Activated T-helper 1 cell treated with anti-CD3 and anti-CD28 coated beads, Interleukin-2, amount 50 U/mL, for 16 hours (primary cell): ENCODE measurements at places on chromosomes 1 and 21.
A peak's percentile ranks its signal among the peaks of the same experiment; 100 is the strongest.

GRCh38 chr21:35048183-35048601 is 910 bp downstream of the RUNX1 start:
- DNase-seq, result peak; percentile 19

DNA sequence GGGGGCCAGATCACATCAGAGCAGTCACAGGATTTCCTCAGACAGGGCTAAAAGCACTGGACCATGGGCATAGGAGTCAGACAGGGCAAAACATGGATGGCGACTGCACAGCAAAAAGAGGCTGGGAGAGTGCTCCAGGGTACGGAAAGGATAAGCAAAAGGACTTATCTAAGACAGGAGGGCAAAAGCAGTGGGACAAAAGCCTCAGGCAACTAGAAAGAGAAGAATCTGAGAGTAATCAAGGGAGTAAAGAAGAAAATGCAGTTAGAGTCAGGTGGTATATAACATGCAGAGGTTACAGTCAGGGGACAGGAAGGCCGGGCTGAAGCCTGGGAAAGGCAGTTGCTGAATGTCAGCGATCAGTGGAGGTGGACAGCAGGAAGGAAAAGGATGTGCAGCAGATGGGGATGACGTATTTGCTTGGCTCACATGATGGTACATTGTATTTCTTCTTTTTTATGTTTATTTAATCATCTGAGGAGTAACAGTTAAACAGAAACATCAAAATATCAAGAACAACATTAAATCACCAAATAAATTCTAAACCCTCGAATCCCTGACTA is 63.1 kb upstream of the CNN3 start:
- no peak for DNase-seq

- DNase-seq, result no peak
Observed at GRCh38 chr1:232988572-232989040, 38.2 kb downstream of the NTPCR start.

DNA sequence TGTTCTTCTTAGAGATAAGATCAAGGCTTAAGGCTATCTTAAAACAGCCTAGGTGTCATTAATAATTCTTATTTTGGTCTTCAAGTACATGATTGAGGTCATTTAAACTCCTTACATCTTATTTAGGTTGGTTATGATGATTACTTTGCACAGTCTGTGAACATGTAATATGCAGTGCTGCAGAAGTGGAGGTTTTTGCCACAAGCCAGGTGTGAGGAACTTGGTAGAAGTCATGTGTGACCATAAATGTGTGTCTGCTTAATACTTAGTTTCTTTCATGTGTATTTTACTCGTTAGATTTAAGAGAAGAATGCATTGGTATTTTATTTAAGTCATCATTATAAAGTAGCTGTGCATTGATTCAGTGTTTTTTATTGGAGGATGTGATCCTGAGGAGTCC is 10.1 kb downstream of the ATG4C start:
- DNase-seq, result no peak

DNA sequence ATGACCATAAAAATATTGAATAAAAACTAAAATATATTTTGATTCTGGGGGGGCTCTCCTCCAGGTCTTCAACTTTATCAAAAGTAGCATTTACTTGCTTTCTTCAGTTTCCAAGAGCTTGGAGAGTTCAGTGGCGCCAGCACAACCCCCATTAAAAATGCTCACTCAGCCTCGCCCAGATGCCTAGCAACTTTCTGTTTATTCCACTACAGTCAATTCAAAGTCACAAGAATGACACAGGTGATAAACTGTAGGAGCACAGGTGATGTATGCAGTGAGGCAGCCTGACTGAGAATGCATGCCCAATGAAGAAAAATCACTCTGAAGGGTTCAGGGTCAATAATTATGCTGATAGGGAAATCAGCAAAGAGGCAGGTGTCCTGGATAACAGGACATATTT is 159.4 kb upstream of the ATP1B1 start:
- DNase-seq, result no peak

DNA sequence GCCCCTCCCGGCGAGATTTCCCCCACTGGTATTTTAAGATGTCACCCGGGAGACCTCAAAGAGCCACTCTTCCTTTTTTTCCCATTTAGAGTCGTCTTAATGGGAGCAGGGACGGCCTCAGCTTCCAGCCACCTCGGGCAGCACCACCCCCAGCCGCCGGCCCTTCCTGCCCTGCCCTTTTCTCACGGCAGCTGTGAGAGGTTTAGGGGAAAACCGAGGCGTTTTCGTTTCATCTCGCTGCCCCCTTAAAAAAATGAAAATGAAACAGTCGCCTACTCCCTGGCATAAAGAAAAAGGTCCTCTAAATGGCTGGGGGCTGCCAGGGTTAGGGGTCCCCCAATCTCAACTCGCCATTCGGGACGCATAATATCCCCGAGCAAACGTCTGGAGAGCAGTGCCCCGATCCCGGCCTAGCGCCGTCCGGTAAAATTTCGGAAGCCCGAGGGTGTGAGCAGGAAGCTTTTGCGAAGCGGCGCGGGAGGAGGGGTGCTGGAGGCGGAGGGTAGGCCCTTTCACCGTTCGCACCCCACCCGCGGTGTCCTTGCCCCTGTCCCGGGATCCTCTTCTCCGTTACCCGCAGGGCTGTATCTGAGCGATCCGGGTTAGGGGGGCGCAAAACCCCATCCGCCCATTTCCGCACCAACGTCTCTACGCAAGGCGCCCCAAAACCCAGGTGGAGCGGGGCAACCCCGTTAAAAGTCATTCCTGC is 1.2 kb downstream of the RUNX3 start:
- peak; percentile 41 for DNase-seq

DNA sequence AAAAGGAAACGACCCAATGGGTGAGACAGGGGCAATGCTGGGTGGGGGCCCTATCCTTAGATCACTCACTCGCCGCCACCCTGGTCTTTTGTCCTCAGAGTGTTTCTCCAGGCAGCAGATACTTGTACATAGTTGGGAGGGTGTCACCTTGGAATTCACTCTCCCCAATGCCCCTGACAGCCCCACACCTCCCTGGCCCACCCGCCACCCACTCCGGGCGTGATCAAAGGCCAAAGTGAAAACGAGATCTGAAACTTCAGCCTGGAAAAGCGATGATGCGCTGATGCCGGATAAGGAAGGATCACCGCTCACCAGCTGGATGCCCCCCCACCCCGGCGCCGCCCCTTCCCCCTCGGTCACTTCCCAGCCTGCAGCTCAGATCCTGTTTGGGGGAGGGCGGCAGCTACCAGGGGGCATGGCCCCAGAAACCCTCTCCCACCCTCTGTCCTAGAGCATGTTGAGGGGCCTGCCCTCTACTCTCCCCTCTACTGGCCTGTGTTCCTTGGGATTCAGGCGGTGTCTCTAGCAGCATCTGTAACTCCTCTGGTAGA is 33.6 kb upstream of the CASZ1 start:
- DNase-seq, result no peak

GRCh38 chr1:214022810-214023425 is 35.1 kb downstream of the PROX1 start:
- no peak for DNase-seq

DNA sequence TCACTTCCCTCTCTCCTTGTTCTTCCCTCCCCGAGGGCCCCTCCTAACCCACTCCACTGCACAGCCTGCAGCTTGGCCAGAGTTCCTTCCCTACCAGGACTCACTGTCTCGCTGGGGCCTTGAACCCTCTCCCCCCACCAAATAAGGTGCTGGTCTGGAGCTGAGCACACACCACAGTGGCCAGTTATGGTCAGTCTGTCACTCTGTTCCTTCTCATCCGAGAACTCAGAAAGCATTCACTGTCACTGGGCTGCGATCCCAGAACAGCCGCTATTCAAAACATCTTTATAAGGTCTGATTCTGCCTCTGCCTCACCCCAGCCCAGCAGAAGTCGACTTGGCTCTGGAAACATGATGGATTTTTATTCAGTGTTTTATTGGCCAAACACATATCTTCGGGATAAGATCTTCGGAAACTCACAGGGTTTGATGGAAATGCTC is 19.8 kb upstream of the LBR start:
- no peak for DNase-seq

DNA sequence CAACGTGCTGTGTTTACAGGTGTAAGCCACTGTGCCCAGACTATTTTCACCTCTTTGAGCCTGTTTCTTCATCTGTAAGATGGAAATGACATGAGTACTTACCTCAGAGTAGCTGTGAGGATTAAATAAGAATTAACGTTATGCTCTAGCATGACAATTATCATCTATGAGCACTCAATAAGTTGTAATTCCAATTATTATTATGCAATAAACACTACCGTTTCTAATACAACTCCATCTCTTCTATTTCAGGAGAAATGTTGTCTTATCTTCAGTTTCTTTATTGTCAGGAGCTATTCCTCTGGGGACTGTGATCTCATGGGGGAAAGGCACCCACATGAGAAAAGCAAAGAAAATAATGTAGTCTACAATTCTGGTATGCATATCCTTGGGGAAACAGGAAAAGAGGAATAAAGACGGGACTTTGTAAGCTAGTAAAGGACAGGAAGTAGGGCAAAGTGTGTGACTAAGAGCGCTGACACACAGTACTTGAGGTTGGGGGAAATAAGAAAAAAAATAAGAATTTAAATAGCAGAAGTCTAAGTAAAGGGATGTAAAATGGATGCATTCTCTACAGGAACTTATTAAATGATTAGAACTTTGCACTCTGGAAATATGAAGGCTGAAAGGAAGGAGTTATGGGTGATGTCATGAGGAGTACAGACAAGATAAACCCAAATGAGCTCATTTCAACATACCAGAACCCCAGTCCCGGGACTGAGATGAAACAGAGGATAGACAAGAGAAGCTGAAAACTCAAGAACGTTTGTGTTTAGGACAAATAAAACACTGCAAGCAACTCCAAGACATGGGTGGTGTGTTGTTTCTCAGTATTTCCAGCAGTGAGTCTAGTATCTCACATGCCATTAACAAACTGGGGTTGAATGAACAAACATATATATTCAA is 9.8 kb downstream of the PHC2 start:
- DNase-seq, result no peak

GRCh38 chr1:165062346-165062745 is 294.2 kb downstream of the LMX1A start:
- no peak for DNase-seq
